Fibroblast of lung (primary cell): ENCODE measurements at places on chromosomes 12 and 14. TPM values are rescaled to one million over a fixed set of nuclear protein-coding genes. Genes with fewer than 3 reads are reported as not detected.

ARMH4 gene
- total RNA-seq = 3.6 and 6.3 TPM in 2 replicates

IL23A gene
- 0.17 TPM in 1 of 2 replicates, not detected in the other for total RNA-seq

AGAP2 gene
- under 0.01 and 0.17 TPM in 2 replicates for total RNA-seq

RERG gene
- total RNA-seq = 0.26 and 0.33 TPM in 2 replicates

ARHGEF25 gene
- total RNA-seq = 34.4 and 40.0 TPM in 2 replicates

CIDEB gene
- 0.33 and 0.51 TPM in 2 replicates for total RNA-seq

SYNE2 gene
- total RNA-seq = 10.3 and 15.4 TPM in 2 replicates
